CD8-positive, alpha-beta T cell (primary cell): ENCODE measurements at places on chromosomes 3 and 15.
A peak's percentile ranks its signal among the peaks of the same experiment; 100 is the strongest.

DNA sequence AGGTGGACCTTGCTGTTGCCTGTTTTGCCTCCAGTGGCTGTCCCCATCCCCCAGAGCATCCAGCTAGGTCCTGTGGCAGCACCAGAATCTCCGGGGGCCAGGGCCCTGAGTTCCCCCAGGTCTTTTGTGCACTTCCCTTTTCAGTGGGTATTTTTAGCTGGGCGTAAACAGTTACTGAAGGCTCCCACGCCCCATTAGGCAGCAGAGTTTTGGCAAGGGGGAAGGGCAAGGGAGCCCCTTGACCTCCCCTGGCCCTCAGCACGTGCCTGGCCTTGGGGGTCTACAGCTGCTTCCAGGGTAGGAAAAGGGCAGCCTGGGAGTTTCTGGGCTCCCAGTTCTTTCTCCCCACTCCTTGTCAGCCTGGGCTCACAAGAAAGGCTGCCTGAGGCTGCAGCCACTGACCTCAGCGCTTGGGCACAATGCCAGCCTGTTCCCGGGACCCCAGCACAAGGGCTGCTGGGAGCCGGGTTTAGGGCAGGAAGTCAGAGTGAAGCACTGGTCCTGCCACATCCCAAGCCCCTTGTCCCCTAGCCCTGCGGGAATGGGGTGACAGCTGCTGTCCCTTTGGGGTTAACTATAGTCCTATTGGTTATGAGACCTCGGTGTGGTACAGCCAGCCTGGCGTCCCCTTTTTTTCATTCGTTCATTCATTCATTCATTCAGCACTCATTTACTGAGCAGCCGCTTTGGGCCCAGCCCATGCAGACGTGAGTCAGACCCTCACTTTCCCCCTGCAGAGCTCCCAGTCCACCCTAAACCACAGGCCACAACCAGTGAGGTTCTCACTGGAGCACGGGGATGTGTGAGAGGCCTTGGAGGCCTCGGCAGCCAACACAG lies 8.4 kb downstream of the CSK start:
- peak; percentile 50 for DNase-seq

DNA sequence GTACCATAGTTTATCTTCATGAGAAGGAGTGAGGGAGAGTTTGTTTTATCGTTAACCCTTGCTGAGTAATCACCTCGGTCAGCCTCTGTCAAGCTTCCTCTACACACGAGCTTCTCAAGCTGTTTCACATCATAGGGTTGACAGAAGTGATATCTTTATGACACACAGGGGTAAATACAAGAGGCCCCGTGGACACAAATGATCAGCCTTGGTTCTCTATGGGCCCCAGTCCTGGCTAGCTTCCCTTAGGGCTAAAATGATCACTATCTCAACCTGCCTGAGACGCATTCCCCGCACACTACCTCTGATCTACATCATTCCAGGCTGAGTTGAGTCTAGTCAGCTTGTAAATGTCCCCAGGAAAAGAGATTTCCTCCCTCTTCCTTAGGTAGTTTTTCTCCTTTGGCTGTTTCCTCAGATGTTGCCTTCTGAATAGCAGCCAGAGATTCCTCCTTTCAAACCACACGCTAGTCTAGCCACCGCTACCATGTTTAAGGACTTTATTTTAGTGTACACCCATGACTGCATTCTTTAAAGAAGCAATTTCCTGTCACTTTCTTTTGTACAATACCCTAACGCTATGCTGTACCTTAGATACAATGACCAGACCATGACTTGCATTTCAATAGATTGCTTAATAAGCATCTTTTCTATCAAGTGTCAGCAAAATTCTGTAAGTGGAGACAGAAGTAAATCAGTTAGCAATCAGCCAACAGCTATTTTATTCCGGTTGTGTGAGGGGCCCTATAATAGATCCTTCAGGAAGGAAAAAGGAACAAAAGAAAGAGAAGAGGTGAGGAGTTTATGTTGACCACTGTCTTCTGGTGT lies 35.1 kb upstream of the PPARG start:
- no peak for DNase-seq

DNA sequence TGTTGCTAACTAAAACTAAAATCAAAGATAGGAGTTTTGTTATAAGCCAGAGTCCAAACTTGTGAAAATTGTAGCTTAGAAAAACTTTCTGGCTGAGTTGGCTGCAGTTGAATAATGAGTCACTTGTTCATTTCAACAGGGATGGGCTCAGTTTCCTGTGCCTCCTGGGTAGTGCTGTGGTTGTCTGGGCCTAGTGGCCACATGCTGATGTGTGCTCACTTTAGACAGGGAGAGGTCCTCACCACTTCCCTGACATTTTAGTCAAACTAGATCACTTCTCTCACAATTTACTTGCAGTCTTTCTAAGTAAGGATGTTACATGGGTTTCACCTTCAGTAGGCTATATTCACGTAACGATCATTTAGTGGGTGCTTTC lies 6.3 kb upstream of the UBE2Q2 start:
- DNase-seq: no peak

- no peak for DNase-seq
These were observed 38.9 kb downstream of the CPN2 start for GRCh38 chr3:194312186-194312742.

DNA sequence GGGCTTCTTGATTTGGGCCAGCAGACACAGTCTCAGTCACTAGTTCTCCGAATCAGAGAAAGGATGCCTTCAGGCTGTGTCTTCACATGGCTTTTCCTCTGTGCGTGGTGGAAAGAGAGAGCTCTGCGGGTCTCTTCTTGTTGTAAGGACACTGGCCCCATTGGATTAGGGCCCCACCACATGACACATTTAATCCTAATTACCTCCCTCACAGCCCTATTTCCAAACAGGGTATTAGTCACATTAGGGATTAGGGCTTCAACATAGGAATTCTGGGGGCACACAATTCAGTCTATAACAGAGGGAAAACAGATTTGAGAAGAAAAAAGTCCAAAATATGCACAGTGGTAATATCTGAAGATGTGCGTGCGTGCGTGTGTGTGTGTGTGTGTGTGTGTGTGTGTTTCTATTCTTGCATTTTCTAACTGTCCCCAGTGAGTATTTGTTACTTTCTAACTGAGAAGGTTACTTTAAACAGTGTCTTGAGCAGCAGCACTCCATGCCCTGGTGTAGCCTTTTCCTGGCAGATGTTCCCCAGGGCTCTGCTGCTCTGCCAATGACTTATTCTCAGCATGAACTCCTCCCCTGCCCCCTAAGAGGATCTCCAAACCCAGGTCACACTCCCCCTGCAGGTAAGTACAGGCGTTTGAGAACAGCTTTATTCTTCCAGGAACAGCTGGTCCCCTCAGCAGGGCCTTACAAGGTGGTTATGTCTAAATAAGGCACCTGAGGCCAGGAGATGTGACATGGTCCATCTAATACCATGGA lies 72.9 kb downstream of the RPL39L start:
- peak; percentile 71 for DNase-seq

- no peak for DNase-seq
These were observed 518.6 kb downstream of the GBE1 start for GRCh38 chr3:81242871-81243270.

DNA sequence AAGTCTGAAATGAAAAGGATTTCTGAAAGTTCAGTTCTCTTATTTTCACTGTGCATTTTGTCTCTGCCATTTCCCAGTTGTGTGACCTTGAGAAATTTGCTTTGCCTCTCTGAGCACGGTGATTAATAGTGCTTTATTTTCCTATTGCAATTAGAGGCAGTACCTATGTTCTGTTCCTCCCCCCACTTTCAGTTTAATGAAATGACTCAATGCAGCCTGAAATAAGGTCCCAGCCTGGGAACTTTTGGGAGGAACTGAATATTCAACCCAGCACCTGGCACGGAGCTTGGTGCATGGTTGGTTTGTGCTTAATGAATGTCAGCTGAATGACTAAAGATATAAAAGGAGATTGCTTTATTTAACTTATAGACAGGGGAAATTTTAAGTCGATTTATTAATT lies 352.6 kb downstream of the PDCD6IP start:
- DNase-seq: no peak

DNA sequence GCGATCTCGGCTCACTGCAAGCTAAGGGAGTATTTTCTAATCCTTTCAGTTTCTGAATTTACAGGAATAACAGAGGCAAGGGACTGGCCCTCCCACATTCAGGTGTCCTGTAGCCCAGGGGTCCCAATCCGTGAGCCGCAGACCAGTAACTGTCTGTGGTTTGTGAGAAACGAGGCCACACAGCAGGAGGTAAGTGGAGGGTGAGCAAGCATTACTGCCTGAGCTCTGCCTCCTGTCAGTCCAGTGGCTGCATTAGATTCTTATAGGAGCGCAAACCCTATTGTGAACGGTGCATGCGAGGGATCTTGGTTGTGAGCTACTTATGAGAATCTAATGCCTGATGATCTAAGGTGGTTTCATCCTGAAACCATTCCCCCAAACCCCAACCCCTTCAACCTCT lies 5.0 kb upstream of the IL17RC start:
- DNase-seq: no peak

GRCh38 chr3:6315906-6316305 lies 545.0 kb upstream of the GRM7 start:
- DNase-seq: no peak

DNA sequence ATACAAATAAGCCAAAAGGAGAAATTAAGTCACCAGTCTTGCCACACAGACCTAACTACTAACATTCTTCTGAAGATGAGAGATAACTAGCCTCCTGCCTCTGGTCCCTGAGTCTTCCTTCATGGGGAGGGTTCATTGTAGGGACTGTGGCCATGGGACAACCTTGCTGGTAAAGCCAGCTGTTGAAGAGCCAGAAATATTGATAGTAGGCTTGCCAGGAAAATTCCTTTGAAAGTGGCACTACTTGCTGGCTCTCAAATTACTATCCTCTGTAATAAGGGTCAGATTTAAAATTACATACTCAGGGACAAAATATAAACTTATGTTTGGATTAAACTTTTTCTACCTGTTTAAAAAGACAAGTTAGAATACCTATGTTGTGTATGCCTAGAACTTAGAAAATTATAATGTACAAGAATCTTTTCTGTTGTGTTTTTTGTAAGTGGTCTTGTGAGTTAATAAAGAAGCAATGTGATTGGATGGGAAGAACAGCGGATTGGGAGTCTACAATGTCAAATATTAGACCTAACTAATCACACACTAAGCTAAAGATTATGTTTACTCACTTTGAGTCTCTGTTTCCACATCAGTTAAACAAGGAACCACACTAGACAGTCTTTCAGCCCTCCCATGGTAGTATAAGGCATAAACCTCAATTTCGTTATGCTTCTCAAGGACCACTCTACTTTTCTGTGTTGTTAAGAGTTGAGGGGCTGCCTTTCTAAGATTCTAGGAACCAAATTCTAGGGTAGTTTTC lies 60.0 kb upstream of the TRIM71 start:
- no peak for DNase-seq

- DNase-seq: no peak
These were observed 14.7 kb downstream of the IGSF11 start for GRCh38 chr3:119019767-119020518.

- DNase-seq: no peak
These were observed 24.0 kb downstream of the TKT start for GRCh38 chr3:53231532-53232511.

GRCh38 chr3:186032321-186032720 lies 76.6 kb downstream of the ETV5 start:
- no peak for DNase-seq

DNA sequence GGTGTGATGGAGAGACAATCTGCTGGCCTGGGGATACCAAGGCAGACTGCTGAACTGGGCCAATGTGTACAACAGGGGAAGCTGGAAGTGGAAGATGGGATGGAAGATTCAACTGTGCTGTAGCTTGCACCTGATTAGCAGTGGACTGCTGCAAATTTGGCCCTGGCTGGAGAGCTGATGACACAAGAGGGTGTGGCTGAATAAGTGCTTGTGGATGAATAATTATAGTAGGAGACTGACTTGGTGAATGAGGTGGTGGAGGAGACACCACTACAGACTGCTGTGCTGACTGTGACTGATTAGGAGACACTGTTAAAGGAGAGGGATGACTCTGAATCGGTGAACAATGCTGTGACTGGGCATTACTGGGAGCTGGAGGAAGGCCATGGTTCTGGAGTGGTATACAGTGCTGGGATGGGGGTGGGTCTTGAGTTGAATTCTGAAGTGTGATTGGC lies 52.5 kb downstream of the PHC3 start:
- DNase-seq: no peak

GRCh38 chr3:114155370-114155821 lies 23.5 kb downstream of the DRD3 start:
- peak; percentile 27 for DNase-seq

- DNase-seq: peak; percentile 35
These were observed 40.8 kb downstream of the SMAD3 start for GRCh38 chr15:67105991-67106763.

DNA sequence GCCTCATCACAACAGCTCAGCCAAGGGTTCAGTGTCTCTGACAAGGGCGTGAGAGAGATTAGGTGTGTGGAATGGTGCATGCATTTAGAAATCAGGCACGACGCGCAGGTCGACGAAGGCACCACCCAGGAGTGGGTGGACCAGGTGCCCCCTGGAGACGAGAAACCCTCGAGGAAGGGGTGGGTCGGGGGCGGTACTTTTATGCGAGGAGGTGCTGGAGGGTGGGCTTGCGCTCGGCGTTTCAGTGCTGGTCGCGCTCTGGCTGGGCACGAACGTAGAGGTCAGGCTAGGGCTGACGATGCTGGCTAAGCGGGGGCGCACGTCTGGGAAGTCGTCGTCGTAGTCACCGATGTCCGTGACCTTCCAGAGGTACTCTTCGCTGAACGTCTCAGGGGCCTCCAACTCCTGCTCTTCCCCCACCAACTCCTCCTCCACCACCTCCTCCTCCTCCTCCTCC lies 393 bp downstream of the ERICH6 start:
- DNase-seq: peak; percentile 37

GRCh38 chr3:10474847-10475246 lies 30.5 kb downstream of the ATP2B2 start:
- DNase-seq: no peak

- DNase-seq: no peak
These were observed 21.0 kb downstream of the ZNF80 start for GRCh38 chr3:114216186-114216970.

- no peak for DNase-seq
These were observed 20.0 kb downstream of the SLC35G2 start for GRCh38 chr3:136838641-136839555.

- DNase-seq: no peak
These were observed 6.9 kb upstream of the NCBP2 start for GRCh38 chr3:196949285-196949619.

DNA sequence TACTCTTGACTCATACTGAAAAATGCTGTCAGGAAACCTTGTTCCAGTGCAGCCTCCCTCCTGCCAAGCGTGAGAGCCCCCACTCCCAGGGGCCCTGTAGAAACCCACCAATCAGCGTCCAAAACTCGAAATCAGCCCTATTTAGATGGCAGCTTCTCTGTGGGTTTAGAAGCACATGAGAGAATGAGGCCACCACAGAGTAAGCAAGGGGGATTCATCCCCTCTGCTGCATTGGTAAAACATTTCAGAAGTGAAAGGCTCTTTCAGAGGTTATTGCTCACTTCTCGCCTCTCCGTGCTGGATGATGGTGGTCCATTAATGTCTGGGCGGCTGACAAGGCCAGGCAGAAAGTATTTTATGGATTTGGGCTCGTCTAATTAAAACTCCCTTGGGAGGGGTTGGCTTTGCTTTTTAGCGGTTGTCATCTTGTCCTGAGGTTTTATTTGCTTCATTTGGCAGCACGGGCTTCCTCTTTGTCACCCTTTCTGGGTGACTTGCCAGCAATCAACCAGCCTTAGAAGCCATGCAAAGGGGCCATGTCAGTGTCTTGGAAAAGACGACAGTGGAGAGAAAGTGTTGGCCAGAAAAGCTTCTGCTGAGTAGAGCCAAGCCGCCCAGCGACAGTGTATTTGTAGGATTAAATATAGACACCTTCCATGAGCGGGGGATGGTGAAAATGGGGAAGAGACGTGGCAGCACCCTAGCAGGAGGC lies 145.5 kb downstream of the ATP10A start:
- no peak for DNase-seq
